NCI-H1092 treated with DMSO at 0.1 percent for 48 hours (cell line): ENCODE measurements at places on chromosomes 3 and 15.

GRCh38 chr3:127407026-127407939, 119.4 kb upstream of the PRR20G start:
- DNase-seq = no peak

- DNase-seq = no peak
These were observed 586.7 kb downstream of the NTRK3 start for GRCh38 chr15:87669846-87670245.

DNA sequence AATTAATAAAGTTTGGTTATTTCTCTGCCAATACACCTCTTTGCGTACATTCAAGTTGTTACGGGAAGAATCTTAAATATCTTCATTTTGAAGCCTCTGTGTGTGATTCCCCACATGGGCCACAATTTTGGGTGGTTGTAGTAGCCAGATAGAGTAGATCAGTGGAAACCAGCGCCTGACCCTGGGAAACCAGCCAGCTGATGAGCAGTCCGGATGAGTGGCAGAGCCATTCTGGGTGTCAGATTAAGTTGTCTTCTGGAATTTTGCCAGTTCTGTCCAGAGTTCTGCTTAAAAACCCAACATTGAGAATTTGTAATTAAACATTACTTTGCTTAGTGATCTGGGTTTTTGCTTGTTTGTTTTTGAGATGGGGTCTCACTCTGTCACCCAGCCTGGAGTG, 49.7 kb downstream of the MRPS25 start:
- DNase-seq = no peak

GRCh38 chr3:182725372-182726251, 67.7 kb upstream of the ATP11B start:
- DNase-seq = no peak

DNA sequence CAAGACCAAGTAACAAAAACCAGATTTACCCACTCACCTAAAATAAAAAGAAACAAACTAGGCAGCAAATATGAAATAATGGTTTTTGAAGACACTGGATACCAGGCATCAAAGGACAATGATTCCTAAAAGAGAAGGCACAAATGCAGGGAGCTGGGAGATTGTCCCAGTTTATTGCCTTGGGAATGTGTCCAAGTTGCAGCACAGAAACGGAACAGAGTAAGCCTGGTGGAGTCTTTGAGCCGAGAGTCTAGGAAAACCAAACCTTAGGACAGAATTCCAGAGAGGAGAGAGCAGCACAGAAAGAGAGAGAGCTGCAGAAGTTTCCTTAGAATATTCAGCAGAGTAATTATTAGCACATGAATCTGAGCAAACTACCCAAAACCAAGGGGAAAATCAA, 7.8 kb upstream of the ARF4 start:
- no peak for DNase-seq

DNA sequence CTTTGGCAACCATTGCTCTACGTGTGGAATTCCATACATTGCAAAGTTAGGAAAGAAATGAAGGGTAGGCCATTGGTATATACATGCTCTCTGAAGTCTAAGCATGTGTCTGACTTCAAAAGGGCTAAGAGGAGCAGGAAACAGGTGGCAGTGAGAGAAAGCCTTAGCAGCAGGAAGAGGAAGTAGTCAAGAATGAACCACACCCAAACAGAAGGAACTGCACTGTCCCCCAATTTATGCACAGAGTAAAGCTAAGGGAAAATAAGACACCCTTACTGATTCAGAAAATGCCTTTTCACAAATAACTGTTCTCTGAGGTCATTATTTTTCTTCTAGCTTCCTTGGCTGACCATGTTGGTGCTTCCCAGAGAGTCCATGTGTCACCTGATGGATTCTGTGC, 575.4 kb downstream of the NTRK3 start:
- DNase-seq = no peak

GRCh38 chr3:40996382-40996781, 202.9 kb upstream of the CTNNB1 start:
- DNase-seq = no peak

DNA sequence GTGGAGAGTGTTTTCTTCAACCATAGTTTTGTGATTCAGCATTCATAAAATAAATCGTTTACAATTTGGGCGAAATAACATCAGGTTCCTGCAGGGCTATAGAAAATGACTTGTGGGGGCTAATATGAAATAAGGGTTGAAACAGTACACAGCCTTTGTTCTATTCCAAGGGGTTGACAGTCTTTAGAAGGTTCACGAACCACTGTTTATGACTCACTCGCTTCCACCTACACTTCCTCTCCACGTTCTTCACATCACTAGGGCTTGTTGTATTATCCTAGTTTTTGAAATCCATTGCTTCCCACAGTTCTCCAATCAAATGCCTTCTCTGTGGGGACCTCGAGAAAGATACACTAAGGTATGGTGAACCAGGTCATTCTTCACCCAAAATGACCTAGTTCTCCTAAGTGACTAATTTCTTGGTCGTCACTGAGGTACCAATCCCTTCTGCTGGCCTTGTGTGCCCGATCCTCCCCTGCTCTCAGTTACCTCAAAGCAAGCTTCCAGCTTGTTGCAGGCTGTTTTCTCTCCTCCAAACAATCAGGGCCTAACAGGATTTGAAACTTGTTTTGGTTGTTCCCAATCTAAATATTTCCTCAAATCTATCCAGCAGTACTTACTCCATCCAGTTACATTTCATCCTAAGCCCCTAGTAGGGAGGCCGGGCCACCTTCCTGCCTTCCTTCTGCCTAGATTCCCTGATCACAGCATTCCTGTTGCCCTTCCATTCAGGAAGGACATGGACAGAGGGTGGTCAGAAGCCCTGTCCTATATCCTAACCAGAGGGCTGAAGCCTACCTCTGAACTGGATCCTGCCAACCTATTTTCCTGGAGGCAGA, 23.1 kb upstream of the TBL1XR1 start:
- DNase-seq = no peak

DNA sequence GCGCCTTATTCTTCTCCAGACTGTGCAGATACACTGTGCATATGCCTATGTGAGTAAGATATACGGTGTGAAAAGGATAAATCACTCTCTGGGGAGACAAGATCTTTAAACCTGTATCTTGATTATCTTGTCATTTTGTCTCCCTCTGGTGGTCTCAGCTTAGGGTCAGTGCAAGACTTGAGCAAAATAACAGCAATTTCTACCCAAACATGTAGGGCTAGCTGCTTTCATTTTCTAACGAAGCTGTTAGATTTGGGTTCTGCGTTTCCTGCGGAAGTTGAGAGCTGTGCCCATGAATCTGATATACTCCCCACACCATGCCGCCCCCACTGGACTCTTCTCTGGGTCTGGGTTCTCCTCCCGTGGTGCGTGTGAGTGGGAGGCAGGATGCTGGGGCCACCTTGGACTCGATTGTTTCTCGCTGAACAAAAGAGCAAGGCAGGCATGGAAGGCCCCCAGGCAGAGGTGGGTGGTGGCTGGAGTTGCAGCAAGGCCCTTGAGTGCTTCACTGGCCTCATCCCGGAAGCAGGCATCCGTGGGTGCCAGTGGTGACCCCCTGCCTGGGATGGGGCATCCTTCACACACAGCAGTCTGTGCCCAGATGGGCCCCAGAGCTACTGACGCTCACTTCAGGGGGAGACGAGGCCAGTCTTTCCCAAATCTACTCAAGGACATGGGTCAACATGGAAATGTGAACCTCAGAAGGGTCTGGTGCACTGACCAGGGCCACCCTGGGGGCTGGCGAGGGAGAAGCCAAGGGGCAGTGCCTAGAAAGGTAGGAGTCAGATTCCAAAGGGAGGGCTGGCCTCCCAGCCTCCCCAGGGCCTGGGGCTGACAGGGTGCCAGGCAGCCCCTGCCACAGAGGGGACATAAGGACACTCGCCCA, 179.6 kb downstream of the NSMCE3 start:
- DNase-seq = no peak

GRCh38 chr3:115627180-115628074, 4.1 kb downstream of the GAP43 start:
- no peak for DNase-seq
